ENCODE measurements at places on chromosomes 3 and 15.
A peak's percentile ranks its signal among the peaks of the same experiment; 100 is the strongest.

- DNase-seq = peak; percentile 63
These were observed at the start of gene MAP6D1 for GRCh38 chr3:183825456-183826161. TSS of gene MAP6D1 (minus strand) at chr3:183825577. CDS start at chr3:183825547, 30 bp downstream.

DNA sequence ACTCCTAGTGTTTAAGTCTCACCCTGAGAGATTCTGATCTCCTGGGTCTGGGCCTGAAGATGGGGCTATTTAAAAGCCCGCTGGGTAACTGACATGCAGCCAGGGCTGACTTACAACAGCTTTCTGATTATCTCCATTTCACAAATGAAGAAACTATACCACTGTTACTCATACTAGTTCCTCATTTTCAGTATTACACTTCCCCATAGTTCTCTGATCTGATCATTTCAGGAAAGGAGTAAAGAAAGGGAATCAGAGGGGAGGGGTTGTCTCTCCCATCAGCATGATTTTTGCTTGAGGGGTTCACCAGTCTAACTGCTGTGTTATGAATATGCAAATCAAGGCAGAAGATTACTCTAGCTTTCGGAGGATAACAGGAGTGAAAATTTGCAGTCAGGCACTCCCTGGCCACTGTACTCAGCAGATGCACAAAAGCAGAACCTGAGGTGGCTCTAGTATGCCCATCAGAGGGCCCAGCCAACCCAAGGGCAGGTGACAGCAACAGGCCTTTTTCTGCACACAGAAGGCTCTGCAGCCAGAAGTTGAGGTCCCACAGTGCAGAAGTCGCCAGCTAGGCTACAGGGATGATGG lies 59.4 kb downstream of the DAPK2 start:
- no peak for DNase-seq

DNA sequence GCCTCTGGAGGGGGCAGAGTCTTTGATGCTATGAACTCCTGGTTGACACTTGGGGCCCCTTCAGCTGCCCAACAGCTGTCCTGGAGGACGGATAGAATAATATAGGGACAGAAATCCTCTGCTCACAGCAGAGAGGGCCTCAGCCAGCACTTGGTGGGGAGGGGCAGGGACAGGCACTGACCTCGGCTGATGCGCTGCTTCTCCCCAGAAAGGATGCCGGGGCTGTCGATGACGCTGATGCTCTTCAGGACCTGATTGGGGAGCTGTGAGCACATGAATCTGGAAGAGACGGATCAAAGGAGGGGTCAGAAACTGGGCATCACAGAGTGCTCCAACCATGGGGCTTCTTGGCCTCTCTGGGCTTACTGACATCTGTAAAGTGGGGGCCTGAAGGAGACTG lies 29.5 kb downstream of the EHD4 start:
- no peak for DNase-seq

DNA sequence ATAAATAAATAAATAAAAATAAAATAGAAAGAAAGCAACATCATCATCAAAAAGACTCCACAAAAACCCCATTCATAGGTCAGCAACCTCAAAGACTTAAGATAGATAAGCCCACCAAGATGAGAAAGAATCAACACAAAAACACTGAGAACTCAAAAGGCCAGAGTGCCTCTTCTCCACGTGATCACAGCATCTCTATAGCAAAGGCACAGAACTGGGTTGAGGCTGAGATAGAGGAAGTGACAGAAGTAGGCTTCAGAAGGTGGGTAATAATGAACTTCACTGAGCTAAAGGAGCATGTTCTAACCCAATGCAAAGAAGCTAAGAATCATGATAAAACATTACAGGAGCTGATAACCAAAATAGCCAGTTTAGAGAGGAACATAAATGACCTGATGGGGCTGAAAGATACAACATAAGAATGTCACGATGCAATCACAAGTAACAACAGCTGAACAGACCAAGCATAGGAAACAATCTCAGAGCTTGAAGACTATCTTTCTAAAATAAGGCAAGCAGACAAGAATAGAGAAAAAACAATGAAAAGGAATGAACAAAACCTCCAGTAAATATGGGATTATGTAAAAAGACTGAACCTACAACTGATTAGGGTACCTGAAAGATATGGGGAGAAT lies 26.4 kb downstream of the GNB5 start:
- DNase-seq = peak; percentile 39

- peak; percentile 87 for DNase-seq
These were observed 54.0 kb downstream of the B3GNT5 start for GRCh38 chr3:183306798-183307671.

DNA sequence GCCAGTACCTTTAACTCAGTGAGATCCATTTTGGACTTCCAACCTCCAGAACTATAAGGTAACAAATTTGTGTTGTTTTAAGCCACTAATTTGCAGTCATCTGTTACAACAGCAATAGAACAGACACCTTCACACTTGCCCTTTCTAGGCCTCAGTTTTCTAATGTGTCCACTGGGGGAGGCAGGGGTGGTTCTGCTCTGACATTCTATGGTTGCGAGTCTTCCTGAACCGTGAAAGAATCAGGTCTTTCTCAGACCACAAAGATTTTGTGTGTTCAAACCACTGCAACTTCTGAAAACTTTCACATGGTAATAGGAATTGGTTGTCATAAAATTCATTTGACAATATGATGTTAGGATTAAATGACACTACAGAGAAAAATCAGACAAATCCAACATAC lies 26.8 kb upstream of the CSTA start:
- no peak for DNase-seq

- no peak for DNase-seq
These were observed 39.4 kb downstream of the DNAH1 start for GRCh38 chr3:52355526-52355925.

DNA sequence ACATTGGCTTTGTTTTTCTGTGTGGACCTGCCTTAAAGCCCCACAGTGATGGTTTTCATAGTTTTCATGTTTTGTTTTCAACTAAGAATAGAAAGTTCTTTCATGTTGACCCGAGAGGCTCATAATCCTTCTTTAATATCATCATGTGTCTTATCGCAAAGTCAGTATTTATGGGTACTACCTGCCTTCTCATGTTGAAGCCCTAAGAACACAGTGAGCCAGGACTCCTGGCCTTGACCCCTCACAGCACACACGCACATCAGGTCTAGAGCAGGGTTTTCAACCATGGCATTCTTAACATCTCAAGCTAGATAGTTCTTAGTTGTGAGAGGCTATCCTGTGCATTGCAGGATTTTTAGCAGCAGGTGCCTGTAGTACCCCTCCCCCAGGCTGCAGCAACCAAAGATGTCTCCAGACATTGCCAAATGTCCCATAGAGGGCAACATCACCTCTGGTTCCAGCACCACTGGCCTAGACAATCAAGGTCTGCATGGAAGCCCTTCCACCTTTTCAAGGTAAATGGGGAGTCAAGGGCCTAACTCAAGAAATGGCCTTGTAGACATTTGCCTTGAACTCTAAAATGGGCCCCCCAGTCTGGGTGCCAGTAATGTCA lies 118.3 kb downstream of the MTHFS start:
- DNase-seq = no peak

DNA sequence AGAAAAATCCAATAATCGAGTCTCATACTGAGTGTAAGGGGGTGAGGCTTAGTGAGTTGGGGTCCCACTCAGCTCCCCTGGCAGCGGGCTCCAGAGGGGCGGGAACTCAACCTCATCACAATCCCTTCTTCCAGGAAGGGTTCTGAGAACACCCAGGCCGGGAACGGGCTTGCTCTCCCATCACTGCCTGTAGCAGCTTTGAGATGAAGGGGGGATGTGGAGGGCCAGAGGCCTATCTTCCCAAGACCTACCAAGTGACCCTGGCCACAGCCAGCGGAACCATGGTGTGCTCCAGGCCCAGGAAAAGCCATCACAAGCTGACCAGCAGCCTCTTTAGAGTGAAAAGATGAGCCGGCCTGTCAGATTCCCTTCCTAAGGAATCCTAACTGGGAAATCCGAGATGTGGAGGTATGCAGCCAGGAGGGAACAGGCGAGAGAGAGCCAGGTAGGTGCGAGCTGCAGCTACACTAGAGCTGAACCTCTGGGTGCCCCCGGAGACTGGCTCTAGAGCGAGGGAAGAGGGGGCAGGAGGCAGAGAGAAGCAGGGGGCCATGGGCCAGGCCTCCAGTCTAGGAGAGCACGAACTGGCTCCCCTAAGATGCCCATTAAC lies 18.5 kb downstream of the GRAMD2A start:
- DNase-seq = no peak

DNA sequence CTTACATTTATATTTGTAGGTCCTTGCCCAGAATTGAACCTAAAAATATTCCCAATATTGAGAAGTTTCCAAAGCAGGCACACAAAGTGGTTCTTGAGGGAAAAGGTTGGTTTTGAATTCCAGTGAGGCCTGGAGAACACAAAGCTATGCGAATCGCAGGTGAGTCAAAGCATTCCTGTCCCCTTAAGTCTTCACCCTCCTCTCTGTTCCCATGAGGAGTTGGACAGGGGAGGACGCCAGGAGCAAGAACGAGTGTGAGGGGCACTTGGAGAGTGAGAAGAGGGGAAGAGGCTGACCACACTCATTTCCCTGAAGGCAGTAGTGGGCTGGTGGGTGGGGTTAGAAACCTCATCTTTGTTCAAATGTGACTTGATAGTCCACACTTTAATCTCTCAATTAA lies 185.8 kb upstream of the EOMES start:
- DNase-seq = no peak

DNA sequence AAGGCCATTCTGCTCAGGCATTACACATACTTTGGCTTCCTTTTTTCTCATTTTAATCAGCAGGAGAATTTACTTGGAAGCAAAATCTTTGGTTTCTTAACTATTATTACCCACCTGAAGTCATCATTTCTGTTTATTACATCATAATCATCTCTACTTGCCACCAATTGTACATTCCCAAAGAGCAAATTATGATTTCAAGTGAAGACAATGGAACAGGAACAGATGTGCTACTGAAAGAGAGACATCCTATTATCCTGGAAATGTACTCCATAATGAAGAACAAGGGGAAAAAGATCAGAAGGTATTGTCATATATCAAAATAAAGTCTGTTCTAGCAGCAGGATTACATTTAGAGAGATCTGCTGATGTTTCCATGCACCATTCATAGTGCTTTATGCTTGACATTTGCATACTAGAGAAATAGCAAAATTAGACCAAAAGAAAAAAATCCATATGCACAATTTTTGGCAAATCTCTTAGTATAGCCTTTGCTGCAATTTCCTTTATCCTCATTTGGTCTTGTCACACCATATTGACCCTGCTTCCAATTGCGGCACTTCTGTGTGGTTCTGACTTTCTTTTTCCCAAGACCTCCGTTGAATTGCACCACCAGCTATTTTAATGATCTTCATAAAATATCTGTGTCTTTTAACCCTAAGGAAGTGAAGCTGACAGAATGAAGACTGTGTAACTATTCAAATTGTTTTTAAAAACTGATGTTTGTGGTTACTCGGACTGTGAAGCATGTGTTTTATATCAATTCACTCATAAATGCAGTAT lies 683.8 kb downstream of the ZNF385D start:
- no peak for DNase-seq

- no peak for DNase-seq
These were observed 6.2 kb downstream of the RGMA start for GRCh38 chr15:93082861-93083260.

DNA sequence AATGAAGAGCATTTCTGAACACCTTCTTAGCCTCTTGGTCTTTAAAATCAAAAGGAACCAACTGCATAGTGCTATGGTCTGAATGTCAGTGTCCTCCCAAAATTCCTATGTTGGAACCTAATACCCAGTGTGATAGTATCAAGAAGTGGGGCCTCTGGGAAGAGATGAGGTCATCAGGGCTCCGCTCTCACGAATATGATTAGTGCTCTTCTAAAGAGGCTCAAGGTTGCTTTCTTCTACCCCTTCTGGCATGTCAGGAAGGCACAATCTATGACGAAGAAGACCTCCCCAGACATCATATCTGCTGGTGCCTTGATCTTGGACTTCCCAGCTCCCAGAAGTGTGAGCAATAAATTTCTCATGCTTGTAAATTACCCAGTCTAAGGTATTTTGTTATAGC lies 209.5 kb downstream of the MAGI1 start:
- no peak for DNase-seq

GRCh38 chr3:31010491-31010890 lies 116.0 kb upstream of the GADL1 start:
- DNase-seq = peak; percentile 17

GRCh38 chr15:95347837-95348236 lies 982.7 kb upstream of the NR2F2 start:
- no peak for DNase-seq

DNA sequence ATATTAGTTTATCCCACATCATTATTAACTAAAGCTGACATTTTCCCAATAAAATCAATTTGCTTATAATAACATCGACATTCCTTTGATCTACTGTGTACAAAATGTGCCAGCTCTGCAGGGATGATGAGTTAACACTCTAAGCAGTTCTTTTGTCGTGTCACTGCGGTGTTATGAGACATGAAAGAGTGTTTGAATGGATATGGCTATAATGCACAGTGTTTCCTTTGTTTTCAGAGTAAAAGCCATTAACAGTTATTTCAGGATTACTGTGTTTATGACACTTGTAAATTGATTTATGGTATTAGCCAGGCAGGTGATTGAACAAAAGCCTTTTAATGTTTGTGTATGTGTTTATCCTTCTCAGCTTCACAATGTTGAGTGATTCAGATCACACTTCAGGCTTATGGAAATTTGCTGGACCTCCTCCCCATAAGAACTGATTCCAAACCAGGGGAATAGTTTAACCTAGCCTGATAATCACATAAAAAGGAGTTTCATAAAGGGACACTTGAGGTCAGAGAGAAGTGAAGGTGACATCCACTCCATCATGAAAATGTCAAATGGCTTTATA lies 115.7 kb downstream of the CHL1 start:
- DNase-seq = no peak

DNA sequence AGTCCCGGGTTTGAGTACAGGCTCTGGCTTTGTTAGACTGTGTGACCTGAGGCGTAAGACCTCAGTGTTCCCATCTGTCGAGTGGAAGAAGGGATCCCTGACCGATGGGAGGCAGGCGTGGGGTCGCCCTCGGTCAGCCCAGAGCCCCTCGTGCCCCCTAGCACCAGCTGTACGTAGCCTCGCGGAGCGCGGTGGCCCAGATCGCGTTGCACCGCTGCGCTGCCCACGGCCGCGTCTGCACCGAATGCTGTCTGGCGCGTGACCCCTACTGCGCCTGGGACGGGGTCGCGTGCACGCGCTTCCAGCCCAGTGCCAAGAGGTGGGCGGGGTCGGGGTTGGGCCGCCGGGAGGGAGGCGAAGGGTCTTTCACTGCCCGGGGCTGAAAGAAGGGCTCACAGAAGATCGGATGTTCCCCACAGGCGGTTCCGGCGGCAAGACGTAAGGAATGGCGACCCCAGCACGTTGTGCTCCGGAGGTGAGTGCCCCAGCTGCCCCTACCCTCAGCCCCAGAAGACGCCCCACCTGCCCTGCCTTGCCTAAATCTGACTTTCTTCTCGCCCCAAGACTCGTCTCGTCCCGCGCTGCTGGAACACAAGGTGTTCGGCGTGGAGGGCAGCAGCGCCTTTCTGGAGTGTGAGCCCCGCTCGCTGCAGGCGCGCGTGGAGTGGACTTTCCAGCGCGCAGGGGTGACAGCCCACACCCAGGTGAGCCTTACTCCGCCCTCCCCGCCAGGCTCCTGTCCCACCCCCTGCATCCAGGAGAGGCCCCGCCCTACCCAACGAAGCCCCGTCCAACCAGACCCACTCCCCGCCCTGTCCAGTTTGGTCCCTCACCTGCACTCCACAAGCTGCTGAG lies 3.5 kb upstream of the LSMEM2 start:
- DNase-seq = no peak
